ENCODE measurements at places on chromosomes 2 and 18.

DNA sequence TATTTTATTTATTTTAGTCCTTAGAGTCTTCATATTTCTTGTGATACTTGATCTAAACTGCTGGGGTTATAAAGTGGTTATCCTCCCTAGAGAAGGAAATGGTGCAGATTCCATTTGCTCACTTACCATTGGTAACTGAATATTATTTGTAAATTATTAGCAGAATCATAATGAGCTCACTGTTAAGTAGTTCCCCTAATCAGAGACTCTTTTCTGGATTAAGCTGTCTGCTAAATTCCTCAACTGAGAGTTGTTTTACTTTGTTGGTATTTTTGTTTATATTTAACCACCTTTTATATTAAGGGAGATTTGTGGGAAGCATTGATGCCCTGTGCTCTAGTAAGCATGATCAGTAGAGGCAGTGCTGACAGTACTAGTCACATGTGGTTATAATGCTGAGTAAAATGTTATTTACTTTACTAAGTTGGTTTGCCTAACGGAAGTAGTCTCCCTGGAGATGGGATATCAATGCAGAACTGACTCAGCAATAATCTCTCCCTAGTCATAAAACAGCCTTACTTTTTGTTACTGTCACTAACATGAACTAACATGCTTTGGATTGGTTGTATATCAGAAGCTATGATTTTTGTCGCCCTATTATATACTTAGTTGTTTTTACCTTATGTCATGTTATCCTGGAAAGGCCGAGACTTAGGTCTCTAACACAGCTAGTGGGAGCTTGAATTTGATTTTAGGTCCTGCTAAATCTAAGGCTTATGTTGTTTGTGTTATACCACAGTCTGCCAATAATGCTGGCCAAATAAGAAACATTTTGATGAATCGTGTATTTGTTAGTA is 166.7 kb downstream of the MCFD2 start:
- DNase-seq, result no peak

GRCh38 chr2:240619506-240620148 is 5.7 kb upstream of the GPR35 start:
- DNase-seq, result no peak

- DNase-seq, result no peak
These were observed 143.1 kb downstream of the GRB14 start for GRCh38 chr2:164478205-164478604.

- DNase-seq, result no peak
These were observed 130.6 kb downstream of the AKAIN1 start for GRCh38 chr18:5066380-5066977.

GRCh38 chr2:120346667-120347358 is 877 bp downstream of the INHBB start:
- DNase-seq, result no peak

DNA sequence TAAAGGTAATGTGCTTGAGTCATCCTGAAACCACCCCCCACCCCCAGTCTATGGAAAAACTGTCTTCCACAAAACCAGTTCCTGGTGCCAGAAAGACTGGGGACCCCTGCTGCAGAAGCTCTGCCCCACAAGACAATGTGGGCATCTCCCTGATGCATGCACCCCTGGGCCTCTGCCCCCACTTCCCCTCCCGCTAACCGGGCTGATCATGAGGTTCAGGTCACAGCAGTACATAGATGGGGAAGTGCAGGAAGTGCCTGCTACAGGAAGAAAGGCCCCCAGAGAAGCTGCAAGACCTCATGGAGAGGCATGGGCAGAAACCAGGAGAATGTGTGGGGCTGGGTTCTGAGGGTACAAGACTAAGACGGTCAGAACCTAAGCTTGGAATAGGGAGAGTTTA is 243.4 kb upstream of the ID2 start:
- no peak for DNase-seq

GRCh38 chr2:73295751-73296400 is 2.5 kb upstream of the EGR4 start:
- DNase-seq, result no peak

DNA sequence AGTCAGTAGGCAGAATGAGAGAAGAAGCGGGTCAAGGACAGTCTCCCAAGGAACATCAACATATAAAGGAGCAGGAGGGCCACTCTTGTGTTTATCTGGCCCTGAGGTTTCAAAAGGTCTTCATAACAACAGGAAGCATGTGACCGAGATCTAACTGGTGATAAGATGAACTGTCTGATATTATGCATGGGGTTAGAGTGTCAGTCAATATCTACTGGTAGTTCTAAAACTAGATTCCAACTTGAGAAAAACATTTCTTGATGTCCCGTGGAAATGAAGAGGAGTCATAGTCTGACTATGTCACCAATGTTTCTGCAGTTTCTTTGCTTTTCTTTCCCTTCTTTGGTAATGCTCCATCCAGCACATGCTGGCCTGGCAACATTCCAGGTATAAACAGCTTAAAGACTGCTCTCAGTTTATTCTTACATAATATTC is 77.5 kb upstream of the ITPRID2 start:
- no peak for DNase-seq

DNA sequence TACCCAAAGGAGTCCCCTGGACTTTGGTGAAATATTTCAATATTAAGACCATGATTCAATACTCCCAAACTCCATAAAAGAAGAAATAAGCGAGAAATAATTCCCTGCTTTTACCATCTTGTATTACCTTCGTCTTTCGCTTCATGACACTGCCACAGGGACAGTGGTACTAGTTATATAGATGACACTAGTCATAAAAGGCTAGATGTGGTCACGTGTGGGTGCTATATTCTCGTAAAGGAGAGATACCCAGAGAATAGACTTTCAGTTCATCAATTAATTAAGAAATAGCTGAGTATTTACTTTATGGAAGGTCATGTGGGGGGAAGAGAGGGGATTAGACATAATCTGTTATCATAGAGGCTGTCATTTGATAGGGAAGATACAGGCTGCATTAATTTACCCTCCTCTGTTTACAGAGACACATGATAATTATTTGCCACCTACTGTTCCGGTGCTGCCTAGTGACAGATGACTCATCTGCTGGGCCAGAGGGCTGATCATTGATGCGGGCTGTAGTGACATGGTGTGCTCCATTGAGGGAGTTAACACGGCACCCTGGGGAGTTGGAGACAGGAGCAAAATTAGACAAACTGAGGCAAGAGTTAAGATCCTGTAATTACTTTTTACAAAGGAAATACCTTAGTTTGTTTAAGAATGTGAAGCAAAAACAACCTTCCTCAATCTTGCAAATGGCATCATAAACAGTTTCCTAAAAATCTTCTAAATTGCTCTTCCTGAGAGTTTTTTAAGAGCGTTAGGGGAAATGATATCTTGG is 78.2 kb upstream of the ITGB6 start:
- DNase-seq, result no peak

GRCh38 chr18:46516555-46516954 is 140.5 kb downstream of the LOXHD1 start:
- DNase-seq, result no peak

DNA sequence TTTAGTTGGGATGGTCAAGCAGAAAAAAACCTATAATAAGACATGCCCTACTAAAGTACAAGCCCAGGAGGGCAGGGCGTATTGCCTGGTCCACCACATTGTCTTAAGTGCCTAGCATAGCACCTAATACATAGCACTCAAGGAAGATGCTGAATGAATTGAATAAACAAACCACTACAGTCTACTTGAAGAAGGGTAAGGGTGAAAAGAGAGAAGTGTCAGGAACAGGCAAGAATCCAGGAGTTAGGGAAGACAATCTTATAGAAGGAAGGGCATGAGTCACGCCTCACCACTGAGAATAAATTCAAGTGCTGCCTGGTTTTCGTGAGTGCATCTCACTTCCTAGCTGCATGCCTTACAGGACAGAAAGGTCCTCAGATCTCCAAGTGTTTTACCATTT is 13.9 kb downstream of the SLC19A3 start:
- DNase-seq, result no peak

DNA sequence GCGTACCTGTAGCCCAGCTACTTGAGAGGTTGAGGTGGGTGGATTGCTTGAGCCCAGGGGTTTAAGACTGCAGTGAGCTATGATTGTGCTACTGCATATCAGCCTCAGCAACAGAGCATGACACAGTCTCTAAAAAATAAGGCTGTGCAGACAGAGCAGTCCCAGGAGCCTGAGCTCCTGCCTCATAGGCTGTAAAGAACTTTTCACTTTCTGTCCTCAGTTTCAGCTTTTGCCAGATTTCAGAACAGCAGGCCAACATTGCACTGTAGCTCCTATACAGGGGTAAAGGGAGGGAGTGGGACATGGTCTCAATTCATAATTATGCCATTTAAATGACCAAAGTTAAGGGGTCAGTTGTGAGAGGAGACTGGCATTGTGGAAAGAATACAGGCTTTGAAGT is 150.6 kb downstream of the GALNT1 start:
- no peak for DNase-seq

GRCh38 chr2:15145919-15146318 is 415.2 kb downstream of the NBAS start:
- no peak for DNase-seq

Data from stimulated activated CD4-positive, alpha-beta T cell treated with anti-CD3 and anti-CD28 coated beads, Interleukin-1b, Interleukin-23, amount 100 ng/mL, for 1 hour (primary cell).